ENCODE measurements at places on chromosomes 1 and 21.

DNA sequence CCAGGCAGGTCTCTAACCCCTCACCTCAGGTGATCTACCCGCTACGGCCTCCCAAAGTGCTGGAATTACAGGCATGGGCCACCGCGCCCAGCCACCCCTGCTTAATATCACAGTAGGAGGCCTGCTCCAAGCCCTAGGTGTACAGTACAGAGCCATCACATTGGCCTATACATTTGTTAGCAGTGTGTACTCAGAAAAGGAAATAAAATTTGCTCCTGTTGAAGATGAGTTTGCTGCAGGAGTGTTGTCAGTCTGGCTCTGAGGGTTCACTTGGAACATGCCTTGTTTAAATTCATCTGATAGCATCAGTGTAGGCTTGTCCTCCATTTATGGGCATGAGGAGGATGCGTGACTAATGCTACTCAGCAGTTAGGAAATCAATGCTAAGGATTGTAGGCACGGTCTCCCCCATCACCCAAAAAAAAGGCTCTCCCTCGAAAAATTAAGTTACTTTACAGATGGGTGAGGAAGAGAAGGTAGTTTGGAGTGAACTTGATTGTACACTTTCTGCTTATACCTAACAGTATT is 4.6 kb upstream of the ENAH start:
- no peak for DNase-seq

DNA sequence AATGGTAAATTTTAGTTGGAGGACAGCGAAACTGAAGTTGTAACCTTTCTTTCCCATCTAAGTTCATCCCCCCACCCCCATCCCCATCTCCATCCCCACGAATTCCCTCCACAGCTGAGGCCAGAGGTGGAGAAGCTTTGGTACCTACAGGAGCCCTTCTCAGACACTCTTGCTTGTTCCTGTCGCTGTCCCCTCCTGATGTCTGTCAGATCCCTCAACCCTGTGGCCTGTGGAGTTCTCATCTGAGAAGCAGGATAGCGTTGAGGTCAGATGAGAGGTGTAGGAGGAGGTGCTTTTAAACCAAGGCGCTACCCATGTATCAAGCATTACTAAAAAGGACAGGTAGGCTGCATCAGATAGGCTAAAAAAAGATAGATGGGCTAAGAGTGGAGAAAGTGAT is 769 bp downstream of the NTPCR start:
- no peak for DNase-seq

DNA sequence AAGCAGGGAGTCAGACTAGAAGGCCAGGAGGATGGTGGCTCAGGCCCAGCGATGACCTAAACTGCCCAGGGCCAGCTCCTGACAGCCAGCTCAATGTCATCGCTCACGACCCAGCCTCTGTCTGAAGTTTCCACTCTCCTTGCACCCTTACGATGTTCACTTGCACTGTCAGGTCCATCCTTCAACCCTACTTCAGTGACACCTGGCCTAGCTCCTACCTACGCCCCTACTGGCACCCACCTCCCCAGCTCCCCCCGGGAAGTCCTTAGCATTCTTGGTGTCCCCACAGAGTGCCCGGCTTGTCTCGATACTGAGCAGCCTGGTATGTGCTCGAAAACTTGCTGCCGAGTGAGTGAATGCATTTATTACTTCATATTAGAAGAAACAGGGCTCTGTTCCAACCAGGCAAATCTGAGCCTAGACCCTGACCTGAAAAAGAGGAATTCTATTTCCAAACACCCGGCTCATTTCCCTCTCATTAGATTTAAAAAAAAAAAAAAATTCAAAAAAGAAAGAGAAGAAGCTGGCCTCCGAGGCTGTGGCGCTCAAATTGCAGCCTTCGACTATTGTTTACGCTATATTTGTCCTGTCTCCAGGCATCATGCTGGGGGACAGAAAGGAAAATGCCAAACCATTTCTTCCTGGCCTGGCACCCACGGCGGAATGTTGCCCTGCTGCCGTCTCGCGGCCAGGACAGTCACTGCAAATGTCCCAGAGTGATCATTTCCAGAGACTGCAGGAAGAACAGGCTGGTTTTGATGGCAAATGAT is 29.8 kb upstream of the LRRC38 start:
- peak; percentile 77 for DNase-seq

GRCh38 chr1:81364088-81364487 is 436.6 kb upstream of the ADGRL2 start:
- DNase-seq = no peak

DNA sequence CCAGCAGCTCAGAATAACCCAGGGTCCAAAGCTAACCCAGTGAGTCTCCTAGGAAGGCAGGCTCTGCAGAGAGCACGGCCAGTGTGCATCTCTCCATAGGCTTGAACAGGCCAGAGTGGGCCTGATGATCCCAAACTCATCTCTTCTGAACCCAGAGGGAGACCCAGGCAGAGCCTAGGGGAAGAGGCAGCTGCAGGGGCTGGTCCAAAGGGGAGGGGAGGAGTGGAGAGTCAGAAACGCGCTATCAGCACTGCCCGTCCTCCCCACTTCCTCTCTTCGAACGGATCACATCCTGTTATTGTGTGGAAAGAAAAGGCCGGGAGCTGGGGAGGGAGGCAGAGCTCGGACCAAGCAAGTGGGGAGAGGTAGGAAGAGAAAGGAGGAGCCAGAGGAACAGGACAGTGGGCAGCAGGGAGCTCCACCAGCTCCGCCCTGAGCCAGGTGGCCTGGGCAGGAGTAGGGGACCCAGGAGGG is 20.2 kb downstream of the TAL1 start:
- peak; percentile 62 for DNase-seq

- no peak for DNase-seq
These were observed 41.0 kb upstream of the ZNF326 start for GRCh38 chr1:89953929-89954328.

GRCh38 chr1:201999625-202000238 is 10.7 kb upstream of the ELF3 start:
- no peak for DNase-seq

DNA sequence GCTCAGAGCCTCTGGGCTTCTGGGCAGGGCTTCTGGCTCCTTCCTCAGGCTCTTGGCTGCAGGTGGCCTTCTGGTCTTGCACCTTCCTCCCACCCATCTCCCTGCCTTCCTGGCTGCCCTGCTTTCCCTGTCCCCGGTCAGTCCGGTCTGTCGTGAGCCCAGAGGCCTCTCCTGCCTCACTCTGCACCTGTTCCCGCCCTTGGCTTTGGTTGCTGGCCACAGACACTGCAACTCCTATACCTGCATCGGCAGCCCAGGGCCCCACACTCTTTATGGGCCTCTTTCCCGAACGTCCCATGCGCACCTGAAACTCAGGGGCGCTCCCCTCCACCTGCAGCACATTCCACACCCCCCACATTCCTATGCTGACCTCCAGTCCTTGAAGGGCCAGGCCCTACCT is 7.9 kb downstream of the FBXO2 start:
- no peak for DNase-seq

- no peak for DNase-seq
These were observed 1.0 kb downstream of the S100A4 start for GRCh38 chr1:153544453-153545066.

- no peak for DNase-seq
These were observed 170.3 kb downstream of the ZC3H11B start for GRCh38 chr1:219442611-219443061.

GRCh38 chr1:111323231-111323630 is 32.6 kb downstream of the CHIA start:
- DNase-seq = no peak

GRCh38 chr1:244291236-244292201 is 160.2 kb downstream of the ADSS2 start:
- DNase-seq = no peak

GRCh38 chr1:109721042-109721441 is 9.0 kb downstream of the GSTM5 start:
- DNase-seq = no peak

DNA sequence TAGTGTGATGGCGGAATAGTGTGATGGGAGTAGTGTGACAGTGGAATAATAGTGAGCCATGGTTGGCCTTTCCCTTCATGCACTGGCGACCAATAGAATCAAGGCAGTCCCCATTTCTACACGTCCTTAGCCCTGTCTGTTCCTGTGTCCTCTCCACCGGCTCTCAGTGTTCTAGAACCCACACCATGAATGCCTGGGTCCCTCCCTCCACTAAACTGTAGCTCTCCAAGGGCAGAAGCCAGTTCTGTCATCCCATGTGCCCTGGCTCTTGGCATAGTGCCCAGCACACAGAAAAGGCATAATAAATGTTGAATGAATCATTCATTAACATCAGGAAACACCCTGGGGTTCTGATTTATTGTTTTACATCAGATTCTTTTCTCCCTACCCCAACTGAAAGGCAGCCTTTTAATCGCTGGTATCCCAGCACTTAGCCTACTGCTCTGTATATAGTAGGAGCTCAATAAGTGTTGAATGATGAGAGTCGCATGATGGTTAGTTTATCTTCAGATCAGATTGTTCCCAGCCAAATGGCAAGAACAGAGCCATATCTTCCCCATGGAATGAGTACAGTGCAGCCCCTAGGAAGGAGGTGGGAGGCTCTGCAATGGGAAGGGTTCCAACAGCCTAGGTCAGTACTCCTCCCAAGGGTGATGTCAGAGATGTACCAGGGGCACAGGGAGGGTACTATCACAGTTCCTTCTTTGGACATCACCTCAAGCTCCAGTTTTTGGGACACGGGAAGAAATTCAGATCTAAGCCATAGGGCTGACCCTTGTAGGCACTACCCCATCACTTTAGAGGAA is 325.7 kb downstream of the HHAT start:
- no peak for DNase-seq

- DNase-seq = peak; percentile 36
These were observed 51.4 kb downstream of the RHBG start for GRCh38 chr1:156420205-156421061.

DNA sequence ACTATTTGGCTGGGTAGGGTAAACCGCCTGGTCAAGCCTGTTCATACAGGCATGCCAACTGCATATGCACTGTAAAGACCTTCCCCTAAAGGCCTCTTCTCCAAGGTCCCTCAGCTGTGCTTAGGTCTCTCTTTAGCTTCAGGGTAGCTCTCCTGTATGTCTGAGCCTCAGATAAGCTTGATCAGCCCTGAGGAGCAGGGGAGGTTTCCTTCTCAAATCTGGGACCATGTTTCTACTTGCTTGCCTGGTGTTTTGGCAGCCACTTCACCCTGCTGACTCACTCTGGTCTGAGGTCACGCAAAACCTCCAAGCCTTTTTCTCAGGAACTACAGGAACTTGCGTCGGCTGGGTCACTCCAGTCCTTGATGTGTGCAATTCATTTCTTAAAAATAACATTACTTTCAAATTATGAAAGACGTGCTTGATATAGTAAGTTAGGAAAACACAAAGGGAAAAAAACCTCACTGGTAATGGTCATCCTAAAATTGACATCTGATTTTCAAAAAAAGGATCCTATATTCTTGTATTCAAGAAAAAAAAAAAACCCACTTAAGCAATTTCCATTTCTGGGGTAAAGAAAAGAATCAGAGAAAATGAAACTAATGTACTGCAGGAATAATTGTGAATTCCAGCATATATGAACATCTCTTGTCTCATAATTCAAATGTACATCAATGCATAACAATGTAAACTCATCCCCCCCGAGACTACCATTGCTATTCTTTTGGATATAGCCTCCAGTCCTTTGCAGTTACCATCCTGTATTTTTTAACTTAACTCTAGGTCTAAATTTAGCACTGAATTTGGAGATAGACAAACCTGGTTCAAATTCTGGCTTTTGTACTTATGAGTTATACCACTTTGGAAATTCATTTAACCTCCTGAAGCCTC is 24.8 kb upstream of the RNF19B start:
- DNase-seq = peak; percentile 82

DNA sequence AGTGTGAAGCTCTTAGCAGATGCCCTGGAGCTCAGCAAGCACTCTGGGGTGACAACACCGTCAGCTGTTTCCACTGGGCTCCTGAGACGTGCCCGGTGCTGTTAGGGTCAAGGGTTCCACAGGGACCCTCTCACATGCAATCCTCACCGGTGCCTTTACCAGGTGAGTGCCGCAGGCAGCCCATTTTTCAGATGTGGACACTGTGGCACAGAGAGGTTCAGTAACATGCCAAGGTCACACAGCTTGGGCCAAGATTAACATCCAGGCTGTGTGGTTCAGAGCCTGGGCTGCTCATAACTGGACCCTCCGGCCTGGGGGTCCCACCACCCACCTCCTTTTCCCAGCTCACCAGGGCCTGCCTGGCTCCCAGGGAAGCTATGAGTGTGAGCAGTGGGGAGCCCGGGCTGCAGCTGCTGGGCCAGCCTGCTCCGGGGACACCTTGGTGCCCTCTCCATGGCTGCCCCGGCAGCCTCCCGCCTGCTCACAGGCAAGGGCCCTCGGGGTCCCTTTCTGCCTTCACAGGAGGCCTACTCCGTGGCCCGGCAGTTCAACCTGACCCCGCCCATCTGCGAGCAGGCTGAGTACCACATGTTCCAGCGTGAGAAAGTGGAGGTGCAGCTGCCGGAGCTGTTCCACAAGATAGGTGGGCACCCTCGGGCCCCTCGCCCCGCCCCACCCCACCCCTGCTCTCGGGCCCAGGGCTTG is 49.3 kb downstream of the KCNAB2 start:
- DNase-seq = peak; percentile 37

- no peak for DNase-seq
These were observed 20.7 kb downstream of the GPR157 start for GRCh38 chr1:9108056-9108665.

DNA sequence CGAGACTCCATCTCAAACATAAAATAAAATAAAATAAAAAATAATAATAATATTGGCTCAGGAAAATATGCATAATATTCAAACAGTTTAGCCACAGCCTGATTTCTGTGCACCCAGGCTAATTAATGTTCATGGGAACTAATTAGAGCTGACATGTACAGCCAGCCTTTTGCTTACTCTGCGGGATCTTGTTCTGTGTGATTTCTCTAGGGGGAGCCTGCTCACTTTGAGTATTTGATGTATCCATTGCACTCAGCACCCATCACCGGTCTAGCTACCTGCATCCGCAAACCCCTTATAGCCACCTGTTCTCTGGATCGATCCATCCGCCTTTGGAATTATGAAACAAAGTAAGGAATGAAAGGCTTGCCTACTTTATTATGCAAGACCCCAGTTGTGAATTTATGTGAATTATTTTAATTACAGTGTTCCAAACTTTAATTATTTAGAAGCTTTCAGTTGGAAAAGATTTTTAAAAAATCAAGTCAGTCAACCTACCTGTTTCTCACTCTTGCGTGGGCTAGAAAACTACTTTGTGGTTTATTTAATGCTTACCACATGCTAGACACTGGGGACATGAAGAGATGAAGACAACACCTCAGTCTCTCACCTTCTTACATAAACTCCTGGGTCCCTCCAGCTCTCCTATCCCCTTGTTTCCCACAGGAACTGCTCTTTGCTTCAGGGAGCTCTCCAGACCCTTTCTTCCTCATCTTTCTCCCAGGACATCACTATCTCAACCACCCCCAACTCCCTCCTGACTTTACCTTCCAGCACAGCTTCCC is 25.4 kb downstream of the CFAP57 start:
- no peak for DNase-seq

- no peak for DNase-seq
These were observed 76.0 kb upstream of the CTTNBP2NL start for GRCh38 chr1:112320058-112320457.

DNA sequence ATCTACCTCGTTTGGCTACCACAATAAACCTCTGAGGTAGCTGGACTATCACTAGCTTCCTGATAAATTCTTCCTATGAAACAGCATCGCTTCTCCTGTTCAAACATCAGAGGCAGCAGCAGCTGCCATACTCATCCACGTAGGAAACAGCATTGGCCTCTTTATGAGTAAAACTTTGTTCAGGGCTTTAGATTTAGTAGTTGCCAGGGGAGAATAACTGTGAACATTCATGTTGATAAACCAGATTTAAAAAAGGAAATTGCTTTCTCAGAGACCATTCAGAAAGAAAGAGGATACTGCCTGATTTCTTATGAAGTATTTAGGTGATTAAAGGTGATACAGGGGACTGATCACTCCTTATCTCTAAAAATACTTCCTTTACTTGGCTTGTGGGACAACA is 7.2 kb downstream of the CEP170 start:
- no peak for DNase-seq
